ENCODE measurements at places on chromosomes 2 and 18.

GRCh38 chr2:204696124-204696523 lies 150.8 kb downstream of the PARD3B start:
- no peak for DNase-seq

DNA sequence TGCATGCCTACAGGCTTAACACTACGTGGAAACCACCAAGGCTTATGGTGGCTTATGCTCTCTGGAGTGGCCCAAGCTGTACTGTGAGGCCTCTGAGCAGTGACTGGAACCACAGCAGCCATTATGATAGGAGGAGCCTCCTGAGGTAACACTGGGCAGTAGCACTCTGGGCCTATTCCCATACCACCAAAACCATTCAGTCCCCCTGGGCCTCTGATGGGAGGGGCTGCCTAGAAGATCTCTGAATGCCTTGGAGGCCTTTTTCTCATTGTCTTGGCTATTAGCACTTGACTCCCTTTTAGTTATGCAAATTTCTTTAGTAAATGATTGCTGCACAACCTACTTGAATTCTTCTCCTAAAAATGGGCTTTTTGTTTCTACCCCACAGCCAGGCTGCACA lies 985.0 kb downstream of the DPP10 start:
- no peak for DNase-seq

DNA sequence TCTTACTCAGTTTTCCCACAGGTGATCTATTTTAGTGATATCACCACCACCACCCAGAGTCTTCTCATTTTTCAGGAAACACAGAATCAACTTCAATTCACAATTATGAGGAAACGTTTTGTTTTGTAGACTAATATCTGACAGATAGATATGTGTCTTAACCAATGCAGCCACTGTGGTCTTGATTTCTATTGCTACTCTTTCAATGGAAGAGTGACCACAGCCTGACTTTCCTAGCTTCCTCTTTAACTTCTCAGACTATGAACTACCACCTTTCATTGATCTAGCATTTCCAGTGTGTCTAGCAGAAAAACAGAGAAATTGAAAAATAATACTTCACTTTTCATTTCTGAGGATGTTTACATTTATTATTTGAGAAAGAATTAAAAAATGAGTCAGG lies 20.5 kb downstream of the ADAM17 start:
- DNase-seq = no peak

- DNase-seq = no peak
Measured at GRCh38 chr2:66771359-66771976, 336.5 kb downstream of the MEIS1 start.

GRCh38 chr2:235045336-235045972 lies 93.6 kb downstream of the SH3BP4 start:
- DNase-seq = peak; percentile 52

Measured in upper lobe of right lung (tissue), 1 donor.